ENCODE measurements at places on chromosomes 1 and 21.

GRCh38 chr1:174580801-174581200, 133.0 kb downstream of the GPR52 start:
- DNase-seq, result no peak

DNA sequence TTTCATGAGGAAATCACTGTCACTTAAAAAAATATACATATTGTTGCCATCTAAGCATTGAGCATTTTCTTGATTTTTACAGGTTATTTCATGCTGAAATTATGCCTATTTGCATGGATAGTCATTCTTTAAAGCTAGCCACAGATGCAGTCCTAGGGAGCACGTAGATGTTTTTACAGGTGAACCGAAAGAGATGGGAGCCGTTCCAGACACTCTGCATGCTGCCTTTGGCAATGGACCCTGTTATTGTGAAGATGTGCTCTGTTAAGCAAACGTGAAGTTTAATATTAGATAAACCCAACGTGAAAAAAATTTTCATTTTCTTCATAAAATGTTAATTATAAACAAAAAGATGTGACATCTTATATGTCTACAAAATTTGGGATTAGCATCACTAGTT, 7.1 kb downstream of the PROX1 start:
- DNase-seq, result no peak

GRCh38 chr1:2594001-2594640, 7.5 kb downstream of the PRXL2B start:
- DNase-seq, result no peak

DNA sequence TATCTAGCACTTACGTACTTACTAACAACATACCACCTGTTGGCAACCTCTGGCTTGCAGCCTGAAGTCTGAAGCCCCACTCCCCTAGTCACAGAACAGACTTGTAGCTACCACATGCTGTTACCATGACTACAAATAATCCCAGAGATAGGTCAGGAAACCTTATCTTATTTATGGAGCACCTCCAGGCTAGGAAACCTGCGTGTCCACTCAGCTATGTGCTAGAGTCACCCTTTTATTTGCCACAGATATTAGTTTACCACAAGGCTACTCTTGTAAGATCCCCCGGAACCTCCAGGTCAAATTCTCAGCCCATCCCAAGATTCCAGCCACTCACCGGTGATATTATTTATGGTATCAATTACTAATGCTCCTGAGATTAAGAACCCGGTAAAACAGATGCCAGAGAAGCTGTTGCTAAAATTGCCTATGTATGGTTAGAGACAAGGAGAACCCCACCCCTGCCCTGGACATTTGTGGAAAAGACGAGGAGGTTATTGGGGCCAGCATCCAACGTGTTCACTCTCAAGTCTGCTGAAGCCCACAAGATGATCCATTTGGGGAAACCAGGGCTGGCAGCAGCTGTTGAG, 116.5 kb downstream of the TBX15 start:
- no peak for DNase-seq

DNA sequence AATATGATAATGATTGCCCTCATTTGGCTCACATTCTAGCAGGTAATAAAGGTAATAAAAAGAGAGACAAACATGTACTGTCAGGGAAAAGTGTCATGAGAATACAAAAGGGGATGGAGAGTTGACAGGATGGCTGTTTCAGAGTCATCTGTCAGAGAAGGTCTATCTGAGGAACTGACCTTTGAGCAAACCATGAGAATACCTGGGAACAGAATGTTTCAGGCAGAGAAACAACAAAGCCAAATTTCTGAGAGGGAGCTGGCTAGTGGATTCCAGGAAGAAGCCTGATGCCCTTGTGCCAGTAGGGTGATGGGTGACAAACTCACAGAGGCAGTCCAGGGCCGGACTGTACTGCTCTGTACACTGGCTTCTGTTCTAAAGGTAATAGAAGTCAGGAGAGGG, 107.2 kb downstream of the C1orf21 start:
- DNase-seq, result no peak
